ENCODE measurements at places on chromosomes 6 and 20.

DNA sequence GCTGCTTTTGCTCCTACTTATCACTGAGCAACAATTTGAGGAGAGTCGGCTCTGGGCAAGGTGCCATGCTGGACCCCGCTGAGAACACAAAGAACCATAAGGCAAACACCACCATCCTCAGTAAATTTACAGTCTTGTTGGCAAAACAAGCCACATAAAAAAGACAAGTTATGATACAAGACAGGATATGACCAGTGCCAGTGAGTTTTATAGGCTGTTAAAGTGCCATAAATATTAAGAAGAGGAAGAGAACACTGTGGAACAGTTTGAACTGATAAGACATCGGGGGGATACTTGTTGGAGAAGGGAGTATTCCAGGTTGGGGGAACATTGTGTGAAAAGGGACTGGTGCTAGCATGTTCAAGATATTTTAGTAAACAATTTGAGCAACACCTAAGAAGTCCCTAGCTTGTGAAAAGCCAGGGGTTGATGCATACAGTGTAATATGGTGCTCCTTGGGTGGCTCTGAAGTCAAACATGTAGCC, 25.3 kb upstream of the RIPOR2 start:
- DNase-seq = no peak

DNA sequence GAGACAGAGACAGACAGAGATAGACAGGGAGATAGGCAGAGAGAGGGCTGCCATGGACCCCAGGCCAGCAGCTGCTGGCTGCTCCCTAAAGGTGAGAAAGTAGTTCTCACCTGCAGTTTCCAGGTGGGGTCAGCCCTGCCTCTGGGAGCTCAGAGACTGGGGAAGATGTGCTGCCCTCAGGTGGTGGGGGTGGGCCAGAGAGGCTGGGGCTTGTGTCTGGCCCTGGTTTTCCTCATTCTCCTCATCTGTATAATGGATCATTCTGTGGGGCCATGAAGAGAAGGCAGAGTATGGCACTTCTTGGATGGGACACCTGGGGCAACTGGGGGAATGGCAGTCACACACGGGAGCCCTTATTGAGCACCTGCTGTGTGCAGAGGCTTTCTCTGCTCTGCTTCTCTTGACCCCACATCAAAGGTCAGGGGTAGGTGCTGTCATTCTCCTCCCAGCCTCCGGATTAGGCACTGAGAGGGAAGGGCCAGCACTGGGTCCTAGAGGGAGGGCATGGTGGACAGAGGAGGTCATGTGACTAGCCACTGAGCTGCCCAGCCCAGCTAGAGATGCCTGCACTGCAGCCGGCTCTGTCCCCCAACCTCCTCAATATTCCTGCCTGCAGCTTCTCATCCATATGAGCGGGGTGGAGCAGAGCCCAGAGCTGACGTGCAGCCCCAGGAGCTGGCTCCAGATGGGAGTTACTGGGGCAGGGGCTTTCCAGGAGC, 4.1 kb downstream of the ANGPT4 start:
- no peak for DNase-seq

GRCh38 chr6:170462366-170463020, 90.6 kb downstream of the PSMB1 start:
- no peak for DNase-seq

DNA sequence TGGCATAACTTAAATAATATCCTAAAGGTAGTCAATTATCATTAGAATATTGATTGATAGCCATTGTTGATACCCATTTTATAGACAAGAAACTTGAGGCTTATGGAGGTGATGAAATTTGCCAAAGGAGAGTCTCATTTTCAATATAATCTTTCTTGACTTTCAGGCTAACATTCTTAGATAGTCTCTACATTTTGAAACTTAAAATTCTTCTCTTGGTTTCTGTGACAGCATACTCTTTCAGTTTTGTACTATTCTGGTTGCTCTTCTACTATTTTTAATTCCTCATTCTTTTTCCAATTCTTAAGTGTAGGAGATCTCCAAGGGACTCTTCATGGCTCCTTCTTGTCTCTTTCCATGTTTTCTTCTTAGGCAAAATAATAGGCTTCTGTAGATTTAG, 3.7 kb upstream of the SH3BGRL2 start:
- no peak for DNase-seq

DNA sequence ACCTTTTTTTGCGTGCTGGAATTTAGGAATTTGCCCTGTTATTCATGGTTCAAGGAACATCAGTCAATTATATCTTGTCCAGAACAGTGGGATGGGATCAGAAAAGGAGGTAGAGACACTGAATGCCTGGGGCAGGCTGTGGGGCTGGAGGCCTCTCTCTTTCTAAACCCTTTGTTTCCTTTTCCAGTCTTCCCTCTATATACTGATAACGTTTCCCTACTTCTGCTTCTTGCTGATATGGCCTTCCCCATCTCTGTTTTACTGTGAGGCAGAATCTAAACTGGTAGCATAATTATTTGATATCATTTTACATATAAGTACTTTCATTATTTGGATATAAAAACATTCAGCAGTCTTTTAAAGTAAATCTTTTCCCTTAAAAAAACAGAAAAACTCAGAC, 67.5 kb downstream of the DNAH8 start:
- DNase-seq = no peak

- no peak for DNase-seq
Observed at GRCh38 chr6:70956191-70956450, 739 bp downstream of the B3GAT2 start.

DNA sequence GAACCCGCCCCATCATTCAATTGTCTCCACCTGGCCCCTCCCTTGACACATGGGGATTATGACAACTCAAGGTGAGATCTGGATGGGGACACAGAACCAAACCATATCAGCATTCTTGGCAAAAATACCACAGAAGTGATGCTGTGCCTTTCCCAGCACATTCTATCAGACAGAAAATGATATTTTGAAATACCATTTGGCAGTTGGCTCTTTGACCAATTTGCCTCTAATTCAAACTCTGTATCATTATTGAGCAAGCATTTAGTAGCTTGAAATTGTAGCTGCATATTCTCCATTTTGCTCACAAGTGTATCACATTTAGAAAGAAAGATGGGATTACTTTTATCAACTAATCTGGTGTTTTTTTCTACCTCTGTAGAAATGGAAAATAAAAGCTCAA, 64.0 kb downstream of the PLCB1 start:
- DNase-seq = no peak

DNA sequence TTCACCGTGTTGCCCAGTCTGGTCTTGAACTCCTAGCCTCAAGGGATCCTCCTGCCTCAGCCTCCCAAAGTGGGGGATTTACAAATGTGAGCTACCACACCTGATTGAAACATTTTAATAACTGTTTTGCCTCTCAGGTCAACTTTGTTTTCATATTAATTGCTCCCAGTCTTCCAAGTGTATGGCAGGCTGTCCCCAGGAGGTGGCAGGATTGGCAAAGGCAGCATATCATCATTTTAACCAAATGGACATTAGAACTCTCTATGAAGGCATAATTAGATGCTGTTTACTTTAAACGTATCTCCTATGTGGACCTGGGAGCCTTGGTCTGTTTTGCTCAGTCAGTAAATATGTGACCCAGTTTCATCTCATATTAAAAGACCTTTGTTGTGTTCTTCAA, 59.2 kb upstream of the CSE1L start:
- DNase-seq = peak; percentile 45

Measured in SJCRH30 (cell line).